ENCODE measurements at places on chromosomes 1 and 21.

DNA sequence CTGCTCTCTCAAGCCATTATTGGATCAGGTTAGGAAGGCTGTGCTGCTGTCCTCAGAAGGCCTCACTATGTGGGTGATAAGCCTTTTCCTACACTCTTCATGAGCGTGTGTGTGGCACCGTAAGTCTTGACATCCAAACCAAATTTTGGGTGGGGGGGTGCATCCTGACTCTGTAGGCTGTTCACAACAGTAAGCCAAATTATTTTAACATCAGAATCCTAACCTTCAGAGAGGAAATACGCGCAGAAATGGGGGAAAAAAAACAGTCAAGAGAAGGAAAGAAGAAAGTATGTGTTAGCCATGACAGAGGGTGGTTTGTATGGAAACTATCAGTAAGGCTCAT lies 21.0 kb downstream of the STPG1 start:
- DNase-seq: no peak

- DNase-seq: peak; percentile 85
Measured at GRCh38 chr1:203268901-203269653, 36.2 kb upstream of the BTG2 start.

DNA sequence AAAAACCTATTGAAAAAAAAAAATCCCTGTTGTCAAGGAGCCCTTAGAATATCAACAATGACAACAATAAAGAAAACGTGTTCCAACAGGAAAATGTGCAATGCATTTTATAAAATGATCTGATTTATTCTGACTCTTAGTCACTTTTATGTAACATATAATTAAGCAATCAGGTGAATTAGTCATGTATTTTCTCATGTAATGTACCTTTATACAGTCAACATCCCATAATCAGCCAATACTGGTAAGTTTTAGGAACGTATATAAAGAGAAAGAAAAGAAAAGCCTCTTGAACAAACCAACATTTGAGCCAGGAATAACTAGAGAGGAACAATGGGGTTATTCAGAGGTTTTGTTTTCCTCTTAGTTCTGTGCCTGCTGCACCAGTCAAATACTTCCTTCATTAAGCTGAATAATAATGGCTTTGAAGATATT lies at the start of gene CLCA4:
TSS of gene CLCA4 (plus strand) at position 292 of the 435 bp plus-strand sequence. CDS start at position 334, 42 bp downstream.
- no peak for DNase-seq

DNA sequence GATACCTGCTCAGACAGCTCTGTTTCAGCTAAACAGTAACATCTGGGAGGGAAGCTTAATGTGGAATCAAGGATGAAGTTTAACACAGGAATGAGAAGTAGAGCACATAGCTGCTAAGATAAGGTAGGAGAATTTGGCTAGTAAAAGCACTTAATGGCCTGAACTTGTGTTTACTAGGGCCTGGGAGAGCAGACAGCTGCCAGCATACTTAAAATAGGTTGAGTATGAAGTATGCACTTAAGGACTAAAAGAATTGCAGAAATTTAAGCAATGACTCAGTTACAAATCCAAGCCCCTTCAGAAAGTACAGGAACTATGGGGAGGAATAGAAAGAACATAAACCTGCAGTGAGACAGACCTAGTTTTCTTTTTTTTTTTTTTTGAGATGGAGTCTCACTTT lies 53.0 kb downstream of the BACH1 start:
- DNase-seq: no peak

GRCh38 chr1:94866164-94866807 lies 46.1 kb downstream of the SLC44A3 start:
- DNase-seq: no peak

DNA sequence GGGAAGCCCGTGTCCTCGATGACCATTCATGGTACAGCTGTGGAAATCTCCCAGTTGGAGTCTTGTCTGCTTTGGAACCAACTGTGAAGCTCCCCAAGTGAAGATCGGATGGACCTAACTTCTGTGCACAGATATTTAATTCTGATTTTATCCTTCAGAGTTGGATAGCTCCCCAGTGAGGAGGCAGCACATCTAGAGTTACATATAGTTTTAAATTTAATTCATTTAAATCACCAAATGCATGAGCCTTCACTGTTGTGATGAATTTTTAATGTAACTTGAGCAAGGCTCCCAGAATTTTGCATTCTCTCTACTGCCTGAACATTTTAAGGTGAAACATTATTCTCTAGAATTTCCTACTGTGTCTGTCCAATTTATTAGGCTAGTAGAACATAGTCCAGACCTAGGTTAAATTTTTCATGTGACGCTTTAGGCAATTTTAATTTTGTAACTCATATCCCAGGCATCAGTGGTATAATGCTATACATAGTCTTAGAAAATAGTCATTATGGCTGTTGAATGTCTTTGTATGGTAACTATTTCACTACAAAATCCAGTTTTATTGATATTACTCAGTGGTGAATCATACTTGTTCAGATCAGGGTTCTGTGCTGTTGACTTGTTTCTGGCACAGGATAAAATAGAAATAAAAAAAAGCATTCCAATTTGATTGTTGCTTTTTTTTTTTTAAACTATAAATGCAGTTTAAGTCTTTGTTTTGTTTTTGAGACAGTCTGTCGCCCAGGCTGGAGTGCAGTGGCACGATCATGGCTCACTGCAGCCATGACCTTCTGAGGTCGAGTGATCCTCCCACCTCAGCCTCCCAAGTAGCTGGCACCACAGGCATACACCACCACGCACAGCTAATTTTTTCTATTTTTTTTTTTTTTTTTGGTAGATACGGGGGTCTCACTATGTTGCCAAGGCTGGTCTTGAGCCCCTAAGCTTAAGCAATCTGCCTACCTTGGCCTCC lies 66.9 kb downstream of the PRDM2 start:
- no peak for DNase-seq

- DNase-seq: peak; percentile 47
Measured at GRCh38 chr1:224067621-224068457, 46.1 kb upstream of the FBXO28 start.

- no peak for DNase-seq
Measured at GRCh38 chr1:6688757-6689156, 12.9 kb downstream of the DNAJC11 start.

GRCh38 chr1:179840107-179840506 lies 37.5 kb downstream of the TOR1AIP2 start:
- no peak for DNase-seq

- no peak for DNase-seq
Measured at GRCh38 chr1:18336801-18337200, 143.9 kb upstream of the KLHDC7A start.

DNA sequence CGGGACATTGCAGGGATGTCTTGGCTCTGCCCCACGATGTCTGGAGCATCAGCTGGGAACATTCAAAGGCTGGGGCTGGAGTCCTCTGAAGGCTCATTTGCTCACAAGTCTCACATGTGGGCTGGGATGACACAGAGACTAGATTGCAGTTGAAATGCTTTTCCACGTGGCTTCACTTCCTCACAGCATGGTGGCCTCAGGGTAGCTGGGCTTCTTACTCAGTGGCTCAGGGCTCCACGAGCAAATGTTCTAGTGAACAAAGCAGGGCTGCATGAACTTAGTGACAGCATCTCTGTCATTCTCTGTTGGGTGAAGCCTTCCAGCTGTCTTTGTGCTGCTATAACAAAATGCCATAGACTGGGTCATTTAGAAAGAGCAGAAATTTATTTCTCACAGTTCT lies 247.0 kb upstream of the POU3F1 start:
- DNase-seq: no peak

DNA sequence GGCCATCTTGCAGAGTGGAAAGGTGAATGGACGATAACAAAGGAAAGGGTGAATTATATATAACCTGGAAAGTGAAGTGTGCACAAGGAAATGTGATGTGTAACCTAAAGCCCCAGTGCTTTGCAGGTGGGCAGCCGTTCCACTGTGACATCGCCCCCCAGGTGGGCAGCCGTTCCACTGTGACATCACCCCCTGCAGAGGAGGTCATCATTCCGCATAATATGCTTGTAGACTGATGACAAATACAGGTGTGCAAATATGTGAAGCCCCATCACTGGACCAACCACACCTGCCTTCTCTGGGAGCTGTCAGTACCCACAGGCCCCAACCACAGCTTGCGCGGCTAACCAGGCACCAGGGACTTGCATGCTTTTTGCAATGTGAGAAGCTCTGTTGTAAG lies 4.7 kb upstream of the ZNF496 start:
- DNase-seq: no peak

DNA sequence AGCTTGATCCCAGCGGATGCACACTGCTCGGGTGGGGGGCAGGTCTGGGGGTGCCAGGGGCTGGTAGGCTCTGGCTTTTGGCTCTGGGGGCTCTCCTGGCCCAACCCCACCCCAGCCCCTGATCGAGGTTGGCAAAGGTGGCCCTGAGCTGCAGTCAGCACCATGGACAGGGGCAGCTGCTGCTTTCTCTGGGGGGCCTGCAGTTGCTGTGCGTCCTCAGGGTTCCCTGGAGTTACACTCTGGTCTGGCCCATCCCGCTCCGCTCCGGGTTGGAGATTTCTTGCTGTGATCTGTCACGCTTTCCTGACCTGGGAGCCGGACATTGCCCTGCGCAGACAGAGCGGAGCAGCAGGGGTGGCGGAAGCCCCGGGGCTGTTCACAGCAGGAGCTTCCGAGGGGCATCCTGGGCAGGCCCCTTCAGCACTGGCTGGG lies 8.0 kb upstream of the PLCH2 start:
- no peak for DNase-seq

DNA sequence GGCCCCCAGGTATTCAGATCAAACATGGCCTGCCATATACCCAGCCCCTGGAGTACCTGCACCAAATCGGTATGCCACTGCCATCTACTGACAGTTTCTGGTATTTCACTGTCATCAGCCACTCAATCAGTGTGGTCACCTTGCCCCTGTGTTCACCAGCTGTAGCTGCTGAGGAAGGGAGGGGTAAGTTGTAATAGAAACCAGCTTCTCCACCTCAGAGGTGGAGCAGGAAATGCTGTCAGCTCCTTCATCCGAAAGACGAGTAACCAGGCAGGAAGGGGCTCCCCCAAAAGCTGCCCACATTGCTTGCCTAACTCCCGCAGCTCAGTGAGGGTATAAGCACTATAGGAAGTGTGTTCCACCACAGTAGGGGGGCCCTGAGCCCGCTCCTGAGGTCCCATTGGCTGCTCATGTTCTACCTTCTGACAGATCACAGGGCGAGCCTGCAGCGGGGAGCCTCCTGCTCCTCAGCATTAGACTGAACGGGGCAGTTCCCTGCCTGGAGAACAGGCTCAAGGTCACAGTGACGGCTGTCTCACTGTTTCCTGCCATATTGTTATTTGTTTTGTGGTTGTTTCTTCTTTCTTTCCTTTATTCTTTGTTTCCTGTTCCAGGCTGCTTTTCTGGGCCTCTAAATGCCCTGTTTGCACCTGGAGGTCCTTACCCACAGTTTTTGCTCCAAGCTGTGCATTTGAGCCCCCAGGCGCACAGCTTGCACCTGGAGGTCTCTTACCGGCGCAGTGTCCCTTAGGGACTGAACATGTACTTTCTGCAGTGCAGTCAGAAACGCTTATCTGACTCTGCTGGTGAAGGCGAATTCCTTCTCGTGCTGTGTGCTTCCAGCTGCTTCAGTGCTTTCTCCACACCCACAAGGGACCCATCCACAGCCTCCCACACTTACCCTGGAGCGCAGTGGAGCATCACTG lies 1638.3 kb downstream of the MRPL39 start:
- DNase-seq: peak; percentile 30

DNA sequence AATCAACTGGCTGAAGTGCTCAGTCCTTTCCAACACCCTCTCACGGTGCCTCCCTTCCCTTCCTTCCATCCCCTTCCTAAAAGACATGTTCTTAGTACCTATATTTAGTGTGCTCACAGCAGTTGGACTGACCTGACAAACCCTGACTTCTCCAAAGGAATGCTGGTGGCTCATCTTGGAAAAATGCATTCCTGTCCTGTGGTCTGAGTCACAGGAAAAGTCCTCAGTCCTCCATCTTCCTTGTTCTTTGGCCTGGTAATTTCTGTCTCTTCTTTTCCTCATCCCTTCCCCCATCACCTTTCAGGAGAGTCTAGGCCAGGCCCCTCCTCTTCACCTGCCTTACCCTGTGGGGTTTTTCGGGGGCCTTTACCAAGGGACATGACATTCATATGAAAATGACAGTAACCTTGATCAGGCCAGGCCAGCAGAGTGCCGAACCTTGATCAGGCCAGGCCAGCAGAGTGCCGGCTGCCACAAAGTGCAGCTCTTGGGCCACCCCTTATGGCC lies 7.2 kb downstream of the ATP1B1 start:
- DNase-seq: no peak

DNA sequence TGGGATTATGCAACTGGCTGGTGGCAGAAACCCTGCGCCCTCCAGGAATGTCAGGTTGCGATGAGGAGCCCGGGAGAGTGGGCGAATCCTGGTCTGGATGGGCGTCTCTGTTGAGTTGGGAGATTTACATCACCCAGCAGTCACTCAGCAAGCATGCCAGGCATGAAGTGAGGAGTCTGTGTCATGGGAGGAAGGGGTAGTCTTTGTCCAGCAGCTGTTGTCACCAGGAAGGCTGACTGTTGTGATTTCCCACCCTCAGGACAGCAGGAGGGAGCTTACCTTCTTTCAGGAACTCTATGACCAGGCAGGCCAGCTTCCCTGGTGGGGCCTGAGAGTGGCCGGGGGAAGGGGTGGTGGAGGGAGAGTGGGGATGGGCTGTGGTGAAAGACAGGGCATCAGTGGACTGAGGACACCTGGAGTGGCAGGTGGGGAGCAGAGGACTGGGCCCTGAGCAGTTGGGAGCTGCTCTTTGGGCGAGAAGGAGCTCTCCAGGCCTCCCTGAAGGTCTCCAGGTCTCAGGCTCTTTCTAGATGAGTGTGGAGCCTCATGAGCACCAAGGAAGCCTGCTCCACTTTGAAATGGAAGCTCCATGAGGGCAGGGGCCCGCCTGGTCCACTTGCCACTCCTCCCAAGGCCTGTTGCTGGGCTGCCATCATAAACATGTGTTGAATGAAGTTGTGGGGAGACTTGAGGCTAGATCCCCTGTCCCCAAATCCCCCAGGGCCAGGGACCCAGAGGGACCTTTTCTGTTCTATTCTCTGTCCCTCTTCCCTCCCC lies 21.3 kb upstream of the PKP1 start:
- DNase-seq: no peak

DNA sequence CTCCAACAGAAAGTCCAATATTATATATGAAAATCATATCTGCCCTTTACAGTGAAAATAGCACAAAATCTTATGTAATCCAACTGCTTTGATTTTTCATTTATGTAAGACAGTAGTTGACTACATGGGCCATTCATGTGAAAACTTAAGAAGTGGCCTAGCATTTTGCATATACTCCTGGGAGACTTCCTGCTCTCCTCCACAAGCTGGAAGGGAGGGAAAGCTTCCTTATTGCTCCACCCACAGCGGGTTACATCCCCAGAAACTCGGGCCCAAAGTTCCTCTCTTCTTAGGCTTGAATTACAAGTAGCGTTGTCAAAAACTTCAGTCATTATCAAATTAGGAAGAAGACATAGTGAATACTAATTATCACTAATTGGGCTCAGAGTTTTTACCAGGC lies 29.2 kb downstream of the FYB2 start:
- DNase-seq: no peak

- no peak for DNase-seq
Measured at GRCh38 chr21:14683063-14683462, 136.9 kb upstream of the SAMSN1 start.

- DNase-seq: peak; percentile 40
Measured at GRCh38 chr1:244836135-244836521, 670 bp downstream of the COX20 start.
